Right renal pelvis (tissue), 4 donors: ENCODE measurements at places on chromosomes 3 and 15.

DNA sequence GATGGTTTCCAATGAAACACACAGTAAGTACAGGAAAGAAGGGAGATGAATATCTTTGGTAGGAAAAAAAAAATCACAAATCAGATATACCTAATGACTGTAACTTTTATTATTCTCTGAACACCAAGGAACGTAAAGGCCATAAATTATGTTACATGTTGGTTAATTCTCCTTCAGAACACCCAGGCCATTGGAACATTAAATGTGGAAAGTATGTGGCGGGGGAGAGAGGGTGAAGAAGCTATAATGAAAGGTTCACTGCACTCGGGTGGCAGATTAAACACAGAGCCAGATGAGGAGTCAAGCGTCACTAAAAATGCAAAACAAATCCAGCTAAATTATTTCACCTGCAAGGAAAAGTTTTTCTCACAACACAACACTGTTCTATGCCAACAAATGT is 193.8 kb downstream of the FHIT start:
- peak; percentile 23 for DNase-seq

- no peak for DNase-seq
These were observed 63.7 kb downstream of the BDH1 start for GRCh38 chr3:197491923-197492664.

GRCh38 chr15:68303560-68304436 is 26.3 kb downstream of the FEM1B start:
- DNase-seq, result no peak

- DNase-seq, result no peak
These were observed 530.6 kb upstream of the IL12A start for GRCh38 chr3:159458010-159458409.

GRCh38 chr15:35126236-35126635 is 41.1 kb upstream of the NANOGP8 start:
- no peak for DNase-seq

DNA sequence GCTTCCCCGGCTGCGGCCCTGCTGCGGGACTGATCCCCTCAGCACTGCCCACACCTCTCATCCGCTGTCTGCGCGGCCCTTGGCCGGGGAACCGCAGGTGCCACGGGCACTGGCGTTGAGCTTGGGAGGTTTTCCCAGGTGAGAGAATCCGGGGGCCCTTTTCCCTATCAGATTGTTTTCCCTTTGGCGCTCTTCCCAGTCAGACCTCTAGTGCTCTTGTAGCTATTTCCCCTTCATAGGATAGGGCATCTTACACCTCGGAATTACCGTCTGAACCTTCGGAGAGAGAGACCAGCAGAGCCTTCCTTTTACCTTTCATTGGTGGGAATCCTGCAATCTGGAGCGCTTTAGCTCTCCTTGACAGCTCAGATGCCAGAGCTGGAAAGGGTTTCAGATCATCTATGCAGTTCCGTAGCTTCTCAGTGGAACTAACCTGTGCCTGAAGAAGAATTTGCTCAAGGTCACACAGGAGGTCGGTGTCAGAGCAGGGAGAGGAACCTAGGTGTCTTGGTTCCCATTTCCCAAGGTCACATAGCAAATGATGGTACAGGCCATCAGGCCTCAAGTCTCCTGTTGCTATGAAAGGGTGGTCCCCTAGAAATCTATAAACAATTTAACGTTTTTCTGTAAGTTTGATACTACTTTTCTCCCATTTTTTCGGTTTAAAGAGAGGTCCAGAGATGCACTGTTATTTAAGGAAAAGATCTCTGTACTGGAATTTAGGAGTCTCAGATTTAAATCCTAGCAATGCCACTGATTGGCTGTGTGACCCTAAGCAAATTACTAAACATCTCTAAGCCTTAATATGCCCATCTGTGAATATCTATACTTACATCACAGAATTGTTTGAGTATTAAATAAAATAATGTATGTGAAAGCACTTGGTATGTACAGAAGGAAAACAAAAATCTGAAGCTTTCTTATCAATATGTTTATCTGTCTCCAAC is 916 bp downstream of the IDH3A start:
- DNase-seq, result no peak

GRCh38 chr3:38978729-38979128 is 73.0 kb downstream of the SCN11A start:
- no peak for DNase-seq

GRCh38 chr15:90750186-90750585 is 33.0 kb downstream of the BLM start:
- no peak for DNase-seq

- no peak for DNase-seq
These were observed 208.9 kb downstream of the RSL24D1 start for GRCh38 chr15:54987881-54988280.

DNA sequence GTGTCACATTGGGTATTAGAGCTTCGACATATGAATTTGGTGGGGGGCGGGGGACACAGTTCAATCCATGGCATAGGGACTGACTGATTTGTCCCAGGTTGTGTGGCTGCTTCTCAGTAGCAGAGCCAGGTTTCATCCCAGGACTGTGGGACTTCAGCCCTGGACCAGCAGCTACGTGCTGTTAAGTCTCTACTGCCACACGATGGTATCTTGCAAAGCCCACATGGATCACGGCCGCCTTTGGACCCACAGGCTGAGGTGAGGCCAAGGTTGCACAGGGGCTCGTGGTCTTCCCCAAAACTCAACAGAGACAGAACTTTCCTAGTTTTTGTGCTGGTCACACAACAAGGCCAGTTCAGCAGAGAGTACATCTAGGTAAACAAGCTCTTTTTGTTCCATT is 97.4 kb downstream of the LRRK1 start:
- no peak for DNase-seq

DNA sequence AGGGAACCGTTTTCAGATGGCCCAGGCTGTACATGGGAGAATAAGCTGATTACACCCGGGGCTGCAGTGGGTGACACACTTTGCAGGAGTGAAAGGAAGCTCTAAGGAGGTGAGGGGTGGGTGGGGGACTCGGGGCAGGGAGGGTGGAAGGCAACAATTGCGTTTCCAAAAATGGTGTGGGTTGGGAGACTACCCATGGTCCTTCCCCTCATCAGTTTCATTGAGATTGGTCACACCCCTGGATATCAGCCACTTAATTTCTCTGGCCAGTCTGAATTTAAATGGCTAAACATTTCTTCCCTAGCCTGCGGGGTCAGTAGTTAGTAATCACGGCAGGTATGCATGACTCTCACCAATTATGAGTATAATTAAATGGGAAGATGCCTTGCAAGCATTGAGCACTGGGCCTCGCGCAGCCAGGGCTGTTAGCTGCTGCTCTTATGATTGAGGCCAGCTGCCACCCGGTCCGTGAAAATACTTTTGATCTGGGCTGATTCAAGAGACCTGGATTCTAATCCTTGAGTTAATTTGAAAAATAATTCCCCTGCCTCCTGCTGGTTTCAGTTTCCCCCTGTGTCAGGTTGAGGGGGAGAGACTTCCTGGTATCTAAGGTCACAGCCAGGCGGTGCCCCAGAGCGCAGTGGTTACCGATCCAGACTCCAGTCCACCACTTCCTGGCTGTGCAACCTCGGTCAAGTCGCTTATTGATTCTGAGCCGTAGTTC is 23.3 kb downstream of the SLC6A6 start:
- DNase-seq, result no peak

- no peak for DNase-seq
These were observed 7.7 kb downstream of the TNK2 start for GRCh38 chr3:195900436-195901355.

DNA sequence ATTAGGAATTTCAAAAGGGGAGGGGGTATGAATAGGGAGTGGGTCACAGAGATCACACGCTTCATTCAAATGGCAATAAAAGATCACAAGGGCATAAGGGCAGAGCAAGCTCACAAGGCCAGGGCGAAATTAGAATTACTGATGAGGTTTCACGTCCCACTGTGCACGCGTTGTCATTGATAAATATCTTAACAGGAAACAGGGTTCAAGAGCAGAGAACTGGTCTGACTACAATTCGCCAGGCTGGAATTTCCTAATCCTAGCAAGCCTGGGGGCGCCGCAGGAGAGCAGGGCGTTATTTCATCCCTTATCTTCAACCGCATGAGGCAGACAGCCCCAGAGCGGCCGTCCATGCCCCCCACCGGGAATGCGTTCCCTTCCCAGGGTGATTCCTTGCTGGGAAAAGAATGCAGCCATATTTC is 18.1 kb upstream of the SMCO1 start:
- no peak for DNase-seq
